Gastrocnemius medialis (tissue), 4 donors: ENCODE measurements at places on chromosomes 6 and 20. TPM values are rescaled to one million over a fixed set of nuclear protein-coding genes. Genes with fewer than 3 reads are reported as not detected.

DNA sequence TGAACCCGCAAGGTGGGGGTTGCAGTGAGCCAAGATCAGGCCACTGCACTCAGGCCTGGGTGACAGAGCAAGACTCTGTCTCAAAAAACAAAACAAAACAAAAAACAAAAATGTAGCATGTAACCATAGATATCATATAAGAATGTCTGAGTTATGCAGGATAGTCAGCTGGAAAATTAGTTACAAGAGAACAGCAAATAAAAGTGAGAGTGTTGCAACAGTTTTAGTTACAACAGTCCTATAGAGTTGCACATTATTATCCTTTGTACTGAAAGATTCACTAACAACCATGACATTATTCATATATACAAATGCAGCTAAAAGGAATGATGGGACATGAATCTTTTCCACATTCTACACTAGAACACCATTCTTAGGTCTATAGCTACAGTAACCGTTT lies 16.4 kb downstream of the RNF24 start:
- no peak for DNase-seq

DNA sequence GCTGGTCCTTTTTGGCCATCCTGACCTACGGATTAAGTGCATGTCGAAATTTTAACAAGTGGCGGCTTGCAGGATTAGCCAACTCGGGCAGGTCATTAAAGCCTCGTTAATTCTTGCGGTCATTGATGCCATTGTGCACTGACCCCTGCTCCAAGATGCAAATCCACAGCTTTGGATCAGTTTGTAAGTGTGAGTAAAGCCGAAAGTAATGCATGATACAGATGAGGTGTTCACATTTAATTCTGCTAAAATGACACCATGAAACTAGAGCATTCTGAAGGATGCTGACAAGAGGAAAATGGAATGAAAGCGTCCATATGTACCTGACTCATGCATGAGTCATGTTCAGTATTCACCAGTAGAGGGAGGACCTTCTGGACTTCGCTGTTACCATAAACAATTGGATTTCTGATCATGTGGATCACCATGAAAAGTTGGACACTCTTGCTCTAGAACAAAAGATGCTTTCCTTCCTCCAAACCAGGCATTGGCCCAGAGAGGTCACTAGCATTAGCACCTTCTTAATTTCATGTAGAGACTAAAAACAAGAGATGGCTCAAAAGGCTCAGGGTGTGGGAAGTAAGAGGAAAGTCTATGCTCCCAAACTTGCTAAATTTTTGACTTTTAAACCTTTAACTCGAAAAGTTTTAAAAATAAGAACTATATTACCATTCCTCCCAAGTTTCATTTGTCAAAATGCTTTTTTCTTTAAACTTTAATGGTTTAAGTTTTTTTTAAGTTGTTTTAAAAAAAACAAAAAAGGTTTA lies 48.0 kb downstream of the MUC22 start:
- no peak for DNase-seq

DNA sequence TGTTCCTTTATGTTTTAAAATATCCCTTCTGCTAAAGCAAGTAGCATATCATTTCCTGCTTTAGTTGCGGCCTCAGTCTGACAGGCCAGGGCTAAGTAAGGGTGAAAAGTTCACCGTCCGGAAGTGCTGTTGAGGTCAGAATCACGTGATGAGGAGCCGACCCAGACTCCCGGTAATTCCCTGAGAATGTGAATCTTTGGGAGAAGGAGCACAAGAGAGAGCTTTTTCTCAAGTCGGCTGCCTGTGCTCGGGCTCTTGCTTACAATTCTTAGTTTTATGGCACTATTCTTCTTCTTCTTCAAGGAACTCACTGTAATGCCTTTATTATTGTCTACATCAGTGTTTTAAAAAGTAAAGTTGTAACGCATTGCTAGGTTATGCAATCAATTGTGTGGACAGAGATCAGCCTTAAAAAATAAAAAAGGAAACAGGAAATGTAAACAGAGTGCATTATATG lies 309.3 kb downstream of the PRL start:
- peak; percentile 40 for DNase-seq

DNA sequence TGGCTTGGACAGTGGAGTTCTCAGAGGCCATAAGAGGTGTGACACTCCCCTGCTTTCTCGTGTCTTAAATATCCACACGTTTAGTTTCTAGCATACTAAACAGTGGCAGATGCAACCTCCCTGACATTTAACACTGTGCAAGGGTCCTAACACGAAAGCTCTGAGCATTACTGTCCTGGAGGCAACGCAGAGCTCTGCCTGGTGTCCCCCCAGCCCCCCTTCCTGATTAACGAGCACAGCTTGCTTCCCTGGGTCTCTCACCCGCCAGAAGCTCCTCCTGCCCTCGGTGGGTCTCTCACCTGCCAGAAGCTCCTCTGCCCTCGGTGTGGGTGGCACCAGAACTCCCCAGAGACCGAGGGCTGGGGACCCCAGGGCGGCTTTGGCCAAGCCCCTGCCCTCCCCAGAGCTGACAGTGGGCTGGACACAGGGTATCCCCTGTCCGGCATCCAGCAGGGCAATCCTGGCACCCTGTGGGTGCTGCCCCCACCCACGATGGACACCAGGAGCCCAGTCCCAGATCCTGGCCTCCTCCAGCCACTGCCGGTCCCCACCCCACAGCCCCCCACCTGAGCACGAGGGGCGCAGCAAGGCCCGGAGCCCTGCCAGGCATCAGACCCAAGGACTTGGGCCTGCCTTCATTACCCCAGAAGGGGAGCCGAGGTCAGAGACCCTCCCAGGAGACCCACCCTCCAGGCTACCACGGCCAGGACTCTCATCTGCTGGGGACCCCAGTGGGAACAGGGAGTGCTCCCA lies 12.4 kb upstream of the KCNQ2 start:
- DNase-seq, result no peak

DNA sequence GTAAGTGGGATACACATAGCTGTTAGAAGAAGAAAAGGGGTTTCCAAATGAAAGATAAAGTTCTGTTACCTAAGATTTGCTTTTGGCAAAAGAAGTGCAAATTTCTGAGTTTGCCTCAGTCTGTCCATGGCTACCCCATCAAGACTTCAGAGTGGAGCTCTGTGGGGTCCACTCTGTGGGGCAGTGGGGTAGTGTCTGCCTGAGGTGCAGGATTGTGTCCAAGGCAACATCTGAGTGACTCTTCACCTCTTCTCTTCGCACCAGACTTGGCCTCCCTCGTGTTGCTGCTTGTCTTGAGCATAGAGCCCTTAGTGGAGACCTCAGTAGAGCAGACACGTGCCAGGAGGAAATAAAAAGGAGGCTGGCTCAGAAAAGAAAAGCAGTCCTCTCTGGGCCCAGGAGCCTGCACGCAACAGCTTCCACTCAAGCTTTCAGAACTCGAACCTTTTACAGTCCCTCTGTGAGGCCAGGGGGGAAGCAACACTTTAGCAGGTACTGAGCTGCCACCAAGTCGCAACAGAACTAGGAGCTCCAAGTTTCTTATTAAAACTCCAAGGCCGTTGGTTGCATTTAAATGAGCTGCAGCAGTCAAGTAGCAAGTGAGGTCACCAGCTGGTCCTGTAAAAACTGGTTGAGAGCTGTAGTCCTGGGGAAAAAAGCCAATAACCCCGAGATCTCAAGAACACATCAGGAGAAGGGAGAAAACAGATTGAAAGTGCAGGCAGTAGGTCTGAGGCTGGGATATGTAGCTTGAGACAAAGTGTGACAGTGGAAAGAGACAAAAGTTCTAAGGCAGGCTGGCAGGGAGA lies 413.5 kb downstream of the CDC5L start:
- DNase-seq, result no peak

DNA sequence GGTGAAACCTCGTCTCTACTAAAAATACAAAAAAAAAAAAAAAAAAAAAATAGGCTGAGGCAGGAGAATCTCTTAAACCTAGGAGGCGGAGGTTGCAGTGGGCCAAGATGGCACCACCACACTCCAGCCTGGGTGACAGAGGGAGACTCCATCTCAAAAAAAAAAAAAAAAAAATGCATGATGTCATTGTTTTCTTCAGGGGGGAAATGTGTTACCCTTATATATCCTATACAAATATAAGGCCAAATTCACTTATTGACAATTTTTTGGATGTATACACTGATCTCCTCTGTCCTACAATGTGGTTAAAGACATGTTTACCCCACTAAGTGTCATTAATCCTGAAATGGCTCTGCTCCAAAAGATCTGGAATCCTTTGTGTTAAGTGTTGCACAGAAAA lies 73.1 kb downstream of the TPBG start:
- no peak for DNase-seq

DNA sequence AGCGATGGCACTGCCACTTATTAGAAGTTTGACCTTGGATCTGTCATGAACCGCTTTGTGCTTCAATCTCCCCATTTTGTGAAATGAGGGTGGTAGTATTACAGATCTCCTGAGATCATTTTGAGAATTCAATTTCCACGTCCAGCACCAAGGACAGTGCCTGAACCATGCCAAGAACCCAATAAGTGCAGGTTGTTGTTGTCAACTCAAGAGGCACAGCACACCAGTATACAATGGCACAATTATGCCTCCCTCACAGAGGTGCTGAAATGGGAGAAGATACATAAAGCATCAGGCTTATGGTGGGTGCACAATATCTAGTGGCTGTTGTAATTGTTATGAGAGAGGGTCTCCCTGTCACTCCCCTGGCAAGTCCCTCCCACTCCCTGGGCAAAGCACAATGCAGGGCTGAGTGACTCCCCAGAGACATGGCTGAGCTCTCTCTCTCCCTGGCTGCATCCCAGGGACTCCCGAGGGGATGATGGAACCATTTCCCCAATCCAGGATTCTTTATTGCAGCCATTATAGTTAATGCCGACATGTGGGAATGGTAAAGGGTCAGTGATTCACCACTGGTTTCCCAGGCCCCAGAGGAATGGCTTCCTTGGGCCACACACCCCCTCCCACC lies 78.7 kb downstream of the CDH22 start:
- no peak for DNase-seq

GRCh38 chr6:105862936-105863607 lies 223.1 kb upstream of the PRDM1 start:
- no peak for DNase-seq

GRCh38 chr20:64090165-64090564 lies 6.0 kb upstream of the LKAAEAR1 start:
- no peak for DNase-seq

DNA sequence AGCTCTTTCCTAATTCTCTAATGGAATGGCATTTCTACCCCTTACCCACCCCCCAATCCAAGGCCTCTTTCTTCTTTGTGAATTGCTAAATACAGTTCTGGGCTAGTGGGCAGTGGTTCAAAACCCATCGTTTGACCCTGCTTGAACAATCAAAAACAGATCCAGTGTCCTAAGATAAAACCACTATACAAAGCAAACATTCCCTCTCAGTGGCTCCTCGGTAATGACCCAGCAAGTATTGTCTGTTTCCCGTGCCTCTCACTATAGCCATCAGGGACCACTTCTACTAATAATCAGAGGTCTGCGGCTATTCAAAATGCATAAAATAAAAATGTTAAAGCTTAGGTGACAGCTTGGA lies 143.5 kb upstream of the AKAP12 start:
- DNase-seq, result no peak

GRCh38 chr6:71887744-71888230 lies 1.4 kb downstream of the RIMS1 start:
- DNase-seq, result no peak

- no peak for DNase-seq
These were observed 193.4 kb upstream of the PRDM1 start for GRCh38 chr6:105892577-105893262.

GRCh38 chr20:25469558-25469957 lies 62.1 kb downstream of the GINS1 start:
- no peak for DNase-seq

DNA sequence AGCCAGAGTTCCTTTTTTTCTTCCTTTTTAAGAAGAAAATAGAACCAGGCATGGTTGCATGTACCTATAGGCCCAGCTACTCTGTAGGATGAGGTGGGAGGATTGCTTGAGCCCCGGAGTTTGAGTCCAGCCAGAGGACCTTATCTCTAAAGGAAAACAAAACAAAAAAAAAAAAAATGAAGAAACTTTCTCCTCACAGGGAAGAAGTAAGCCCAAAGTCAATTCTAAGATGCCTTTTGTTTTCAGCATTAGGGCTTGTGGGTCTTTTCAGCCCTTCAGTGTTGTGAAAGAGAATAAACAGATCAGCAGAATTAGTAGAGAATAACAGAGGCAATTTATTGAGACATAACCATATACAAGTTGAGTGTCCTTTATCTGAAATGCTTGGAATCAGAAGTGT lies 26.8 kb downstream of the ZNF451 start:
- no peak for DNase-seq

DNA sequence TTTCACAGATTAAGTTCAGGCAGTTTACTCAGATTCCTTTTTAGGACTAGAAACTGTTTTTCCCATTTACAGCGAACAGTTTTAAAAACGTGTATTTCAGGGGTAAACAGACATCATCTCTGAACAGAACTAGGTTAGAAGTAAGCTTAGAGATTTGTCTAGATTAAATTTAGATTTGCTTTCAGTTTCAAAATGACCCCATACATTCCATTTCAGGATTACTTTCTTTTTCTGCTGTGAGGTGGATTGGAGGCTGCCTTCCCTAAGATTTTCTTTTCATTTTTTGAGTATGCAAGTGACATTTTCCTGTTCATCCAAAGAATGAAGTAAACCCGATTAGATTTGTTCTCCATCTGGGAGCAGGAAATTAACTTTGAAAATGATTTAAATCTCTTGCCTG lies 747.2 kb downstream of the KHDRBS2 start:
- DNase-seq, result no peak

- DNase-seq, result no peak
These were observed 296.5 kb downstream of the SLC35F1 start for GRCh38 chr6:118203545-118203944.

DNA sequence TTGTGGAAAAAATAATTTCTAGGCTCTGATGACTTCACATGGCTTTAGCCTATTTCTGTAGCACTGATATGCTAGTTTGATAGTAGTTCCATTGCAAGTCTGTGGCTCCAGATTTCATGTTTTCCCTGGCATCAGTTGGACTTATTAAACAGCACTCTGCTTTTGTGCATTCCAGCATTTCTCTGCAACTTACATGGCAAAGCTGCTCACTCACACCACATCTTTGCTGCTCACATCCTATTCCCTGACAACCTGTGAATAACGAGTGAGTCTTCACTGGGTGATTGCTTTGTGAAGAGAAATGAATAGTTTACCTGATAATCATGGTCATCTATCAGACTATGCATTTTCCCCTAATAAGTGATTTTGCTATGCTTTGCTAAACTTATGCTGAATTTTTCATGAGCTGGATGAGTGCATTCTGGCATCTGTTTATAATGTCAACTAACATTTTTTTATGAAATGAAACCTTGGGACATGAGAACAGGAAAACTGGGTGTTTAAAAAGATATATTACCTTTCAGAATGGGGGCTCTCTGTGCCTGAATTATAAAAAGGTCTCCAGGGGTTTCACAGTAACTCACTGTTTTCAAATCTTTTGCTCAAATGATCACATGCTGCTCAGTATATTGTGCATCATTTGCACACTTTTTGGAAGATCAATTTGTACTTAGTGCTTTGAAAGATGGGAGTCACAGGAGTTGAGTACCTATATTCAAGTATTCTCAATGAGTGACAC lies 301.8 kb downstream of the TBC1D32 start:
- DNase-seq, result no peak

GTSF1L gene
- not detected for total RNA-seq

ASIP gene
- not detected for total RNA-seq

OR12D3 gene
- not detected for total RNA-seq

TNFRSF6B gene
- total RNA-seq, result 1.7 TPM

KHDRBS2 gene
- total RNA-seq, result not detected

RREB1 gene
- total RNA-seq, result 18.0 TPM

LAMP5 gene
- not detected for total RNA-seq

PDE10A gene
- 1.4 TPM for total RNA-seq

SLC16A10 gene
- total RNA-seq, result 127 TPM

R3HDML gene
- total RNA-seq, result not detected

HRH3 gene
- not detected for total RNA-seq
